Stimulated activated CD4-positive, alpha-beta T cell treated with anti-CD3 and anti-CD28 coated beads, Interleukin-2, amount 100 ng/mL, for 24 hours (primary cell): ENCODE measurements at places on chromosomes 16 and 17.

DNA sequence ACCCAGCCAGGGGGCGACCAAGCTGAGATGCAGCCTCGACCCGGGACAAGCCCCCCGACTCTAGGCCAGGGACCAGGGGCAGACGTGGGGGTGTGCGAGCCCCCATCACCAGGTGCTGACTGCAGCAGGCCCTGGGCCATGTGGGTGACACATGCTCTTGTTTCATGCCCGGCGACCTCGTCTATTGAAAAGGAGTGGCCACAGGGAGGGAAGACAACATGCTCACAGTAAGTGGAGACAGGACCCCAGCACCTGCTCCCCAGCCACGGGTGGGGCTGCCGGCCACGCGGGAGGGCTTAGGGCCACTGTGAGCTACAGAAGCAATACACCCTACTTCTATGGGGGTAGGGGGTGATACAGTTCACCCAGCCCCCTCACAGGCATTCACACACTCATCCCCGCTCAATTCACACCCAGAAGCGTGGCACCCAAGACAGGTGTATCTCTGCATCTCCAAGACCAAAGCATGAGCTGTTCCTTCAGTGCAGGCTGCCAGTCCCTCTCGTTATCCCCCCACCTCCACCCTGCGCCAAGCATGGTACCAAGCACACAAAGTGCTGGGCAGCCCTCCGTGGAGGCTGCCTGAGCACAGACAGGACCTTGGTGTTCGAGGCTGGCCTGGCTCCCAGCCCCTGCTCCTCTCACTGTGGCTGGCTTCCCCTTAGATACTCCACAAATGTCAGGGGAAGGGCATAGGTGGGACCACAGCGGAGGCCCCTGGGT lies 13.6 kb downstream of the VASN start:
- DNase-seq, result no peak

GRCh38 chr17:83203073-83203471 lies 123.7 kb downstream of the METRNL start:
- DNase-seq, result no peak

DNA sequence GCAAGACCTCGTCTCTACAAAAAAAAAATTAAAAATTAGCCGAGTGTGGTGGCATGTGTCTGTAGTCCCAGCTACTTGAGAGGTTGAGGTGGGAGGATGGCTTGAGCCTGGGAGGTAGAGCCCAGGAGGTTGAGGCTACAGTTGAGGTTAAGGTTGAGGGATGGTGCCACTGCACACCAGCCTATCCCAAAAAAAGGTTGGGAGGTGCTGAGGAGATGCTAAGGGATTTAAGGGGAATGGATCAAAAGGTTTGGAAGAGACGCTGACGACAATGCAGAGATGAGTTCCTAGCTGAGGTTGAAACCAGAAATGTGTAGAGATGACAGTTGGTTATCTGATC lies 4.7 kb upstream of the NSMCE1 start:
- no peak for DNase-seq

- DNase-seq, result no peak
These were observed 125.9 kb upstream of the HS3ST3A1 start for GRCh38 chr17:13727441-13728171.

DNA sequence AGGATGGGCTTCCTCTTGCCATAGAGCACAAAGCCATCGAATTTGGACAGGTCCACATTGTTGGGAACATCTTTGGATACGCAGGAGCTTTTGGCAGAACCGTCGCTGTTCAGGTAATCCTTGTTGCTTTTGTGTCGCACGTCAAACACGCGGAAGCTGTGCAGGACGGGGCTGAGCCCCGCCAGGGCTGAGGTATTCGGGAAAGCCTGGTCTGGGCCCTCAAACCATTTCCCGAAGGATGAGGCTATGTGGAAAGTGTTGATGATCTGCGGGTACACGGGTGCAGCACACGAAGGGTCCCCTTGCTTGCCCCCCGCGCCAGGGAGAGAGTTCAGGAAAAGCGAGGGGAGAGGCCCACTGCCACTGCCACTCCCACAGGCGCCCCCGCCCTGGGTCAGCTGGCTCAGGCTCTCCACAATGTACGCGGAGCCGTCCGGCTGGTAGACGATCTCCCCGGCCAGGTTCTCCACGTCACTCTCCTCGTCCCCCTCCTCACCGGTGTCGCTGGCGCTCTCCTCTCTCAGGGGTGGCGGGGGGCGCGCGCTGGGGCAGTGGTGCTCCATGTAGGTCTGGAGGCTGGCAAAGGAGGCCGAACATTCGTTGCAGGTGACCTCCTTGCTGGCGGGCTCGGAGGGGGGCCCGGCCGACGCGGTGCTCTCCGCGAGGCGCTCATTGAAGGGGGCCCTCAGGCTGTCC lies 88.5 kb downstream of the ZFHX3 start:
- no peak for DNase-seq

DNA sequence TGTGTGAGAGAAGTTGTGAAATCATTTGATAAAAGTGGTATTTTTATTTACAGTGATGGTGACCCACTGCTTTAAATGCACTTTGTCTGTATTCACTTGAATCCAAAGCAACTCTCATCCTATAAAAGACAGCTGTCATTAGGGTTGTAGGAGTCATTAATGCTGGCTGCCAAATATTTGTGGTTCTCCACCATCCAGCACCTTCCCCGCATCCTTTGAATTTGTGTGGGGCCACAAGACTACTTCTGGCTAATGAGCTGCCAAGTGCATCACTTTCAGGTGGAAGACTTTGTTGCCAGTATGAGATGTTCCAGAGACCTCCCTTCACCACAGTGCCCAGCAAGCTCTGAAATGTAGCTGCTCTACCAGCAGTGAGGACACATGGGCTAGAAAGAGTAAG lies 43.4 kb downstream of the CMTM3 start:
- DNase-seq, result no peak

DNA sequence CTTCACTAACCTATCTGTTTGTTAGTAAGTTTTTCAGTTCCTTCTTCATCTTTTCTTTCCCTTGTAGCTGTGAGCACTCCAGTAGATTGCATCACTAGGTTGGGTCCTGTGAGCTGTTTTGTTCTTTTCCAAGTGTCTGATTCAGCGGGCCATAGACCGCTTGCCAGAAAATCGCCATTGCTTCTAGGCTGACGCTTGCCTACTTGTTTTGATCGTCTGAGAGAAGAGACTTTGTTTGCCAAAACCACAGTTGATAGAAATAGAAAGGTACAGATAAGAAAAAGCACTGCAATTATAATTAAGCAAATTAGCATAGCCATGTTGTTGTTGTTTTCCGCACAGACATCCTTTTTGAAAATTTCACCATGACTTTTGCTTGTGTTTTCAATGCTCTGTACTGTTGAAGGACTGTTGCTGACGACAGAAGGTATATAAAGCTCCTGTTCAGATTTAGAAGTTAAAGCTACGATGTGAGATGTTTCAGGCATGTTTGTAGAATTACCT lies 3.1 kb downstream of the EVI2A start:
- peak; percentile 60 for DNase-seq

GRCh38 chr17:17303847-17304490 lies 796 bp downstream of the NT5M start:
- DNase-seq, result no peak

GRCh38 chr16:49674990-49675389 lies 180.9 kb downstream of the ZNF423 start:
- no peak for DNase-seq

DNA sequence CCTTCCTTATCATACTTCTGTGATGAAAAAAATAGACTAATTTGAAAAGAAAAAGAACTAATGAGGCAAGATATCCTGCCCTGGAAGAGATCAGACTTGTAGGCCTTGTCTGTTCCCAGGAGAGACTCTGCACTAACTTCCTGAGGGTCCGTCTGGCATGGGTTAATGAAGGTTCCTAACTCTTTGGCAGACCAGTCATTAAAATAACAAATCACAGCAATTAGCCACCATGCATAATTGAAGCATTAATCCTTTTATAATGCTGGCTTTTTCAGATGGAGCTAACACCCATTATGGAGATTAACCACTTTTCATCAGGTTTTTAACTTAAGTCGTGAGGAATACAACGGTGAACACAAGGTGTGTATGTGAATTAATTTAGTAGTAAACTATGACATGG lies 10.4 kb upstream of the KRT10 start:
- DNase-seq, result no peak

- DNase-seq, result no peak
These were observed 67.8 kb upstream of the GNG13 start for GRCh38 chr16:868386-868755.

GRCh38 chr16:54027062-54027461 lies 259.5 kb downstream of the IRX3 start:
- DNase-seq, result no peak

DNA sequence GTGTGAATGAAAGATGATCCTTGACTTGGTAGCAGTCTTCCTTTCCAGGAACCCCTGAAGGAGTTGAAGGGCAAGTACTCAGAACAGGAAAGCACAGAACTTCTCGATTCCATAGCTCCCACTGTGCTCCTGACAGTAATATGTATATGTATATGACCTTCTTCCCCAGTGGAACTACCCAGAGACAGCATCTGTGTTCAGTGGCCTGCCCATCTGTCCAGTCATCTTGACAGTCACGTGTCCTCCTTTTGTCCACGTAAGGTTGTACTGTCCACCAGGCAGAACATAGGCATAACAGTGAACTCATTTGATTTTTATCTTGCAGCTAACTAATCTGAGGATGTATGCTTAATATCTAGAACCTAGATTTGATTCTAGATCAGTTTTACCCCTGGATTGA lies 37.8 kb upstream of the RASL10B start:
- DNase-seq, result no peak

DNA sequence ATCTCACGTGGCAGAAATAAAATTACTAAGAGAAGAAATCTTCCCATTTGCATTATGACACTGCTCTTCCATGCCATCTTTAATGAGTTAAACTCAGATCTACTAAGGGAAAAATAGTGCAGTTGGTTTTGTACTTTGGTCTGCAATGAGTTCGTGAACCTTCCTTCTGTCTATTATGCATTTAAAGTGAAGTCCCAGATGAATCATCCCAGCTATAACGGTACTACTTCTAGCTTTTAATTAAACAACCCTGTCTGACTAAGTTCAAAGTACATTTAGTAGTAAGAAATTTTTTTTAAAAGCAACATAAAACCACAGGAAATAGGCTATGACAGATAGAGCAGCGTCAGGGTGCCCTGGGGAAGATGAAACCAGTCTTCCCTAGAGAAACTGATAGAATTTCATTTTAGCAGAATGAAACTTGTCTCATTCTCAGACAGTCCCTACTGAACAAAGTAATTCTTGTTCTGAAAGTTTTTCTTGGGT lies 1.8 kb downstream of the TMIGD1 start:
- DNase-seq, result peak; percentile 47

DNA sequence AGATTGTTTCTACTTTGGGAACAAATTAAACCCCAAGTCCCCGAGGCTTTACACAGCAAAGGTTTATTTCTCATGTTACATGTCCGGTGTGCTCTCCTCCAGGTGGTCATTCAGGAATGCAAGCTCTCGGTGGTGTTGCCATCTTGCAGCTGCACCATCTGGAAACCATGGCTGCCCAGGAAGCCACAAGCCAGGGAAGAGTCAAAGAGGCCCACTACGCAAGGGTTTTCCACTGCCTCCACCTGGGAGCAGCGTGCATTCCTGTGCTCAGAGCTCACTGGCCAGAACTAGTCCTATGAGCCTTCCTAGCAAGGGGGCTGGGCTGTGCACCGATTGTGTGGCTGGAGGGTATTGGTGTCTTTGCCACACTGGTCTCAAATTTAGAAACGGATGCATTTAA lies 128.8 kb upstream of the FOXF1 start:
- no peak for DNase-seq
